ENCODE measurements at places on chromosomes 3 and 15.

GRCh38 chr15:89090791-89091626 is 2.8 kb downstream of the ABHD2 start:
- peak; percentile 51 for DNase-seq

- DNase-seq = peak; percentile 59
Measured at GRCh38 chr3:87997298-87997697, 61.5 kb downstream of the CGGBP1 start.

GRCh38 chr15:60371175-60372051 is 26.4 kb downstream of the ANXA2 start:
- DNase-seq = peak; percentile 42

DNA sequence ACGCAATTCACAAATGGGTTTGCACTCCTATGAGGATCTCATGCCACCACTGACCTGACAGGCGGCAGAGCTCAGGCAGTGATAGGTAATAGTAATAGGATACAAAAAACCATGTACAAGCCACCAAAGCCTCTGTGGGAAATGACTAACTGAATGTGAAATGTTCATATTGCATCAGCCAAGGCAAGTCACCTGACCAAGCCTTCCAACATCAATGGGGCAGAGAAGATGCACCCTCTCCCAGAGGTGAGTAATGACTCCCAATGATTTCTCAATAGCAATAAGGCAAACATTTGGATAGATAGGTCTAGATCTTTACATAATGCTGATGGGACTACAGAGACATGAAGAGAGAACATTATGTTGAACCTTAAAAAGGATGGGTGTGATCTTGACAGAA is 14.9 kb downstream of the CNTN3 start:
- DNase-seq = no peak

- DNase-seq = no peak
Measured at GRCh38 chr3:70824078-70824477, 511.6 kb upstream of the MDFIC2 start.

GRCh38 chr3:12750658-12751071 is 8.4 kb downstream of the TMEM40 start:
- DNase-seq = peak; percentile 32

GRCh38 chr3:105162448-105162847 is 204.3 kb upstream of the ALCAM start:
- no peak for DNase-seq

DNA sequence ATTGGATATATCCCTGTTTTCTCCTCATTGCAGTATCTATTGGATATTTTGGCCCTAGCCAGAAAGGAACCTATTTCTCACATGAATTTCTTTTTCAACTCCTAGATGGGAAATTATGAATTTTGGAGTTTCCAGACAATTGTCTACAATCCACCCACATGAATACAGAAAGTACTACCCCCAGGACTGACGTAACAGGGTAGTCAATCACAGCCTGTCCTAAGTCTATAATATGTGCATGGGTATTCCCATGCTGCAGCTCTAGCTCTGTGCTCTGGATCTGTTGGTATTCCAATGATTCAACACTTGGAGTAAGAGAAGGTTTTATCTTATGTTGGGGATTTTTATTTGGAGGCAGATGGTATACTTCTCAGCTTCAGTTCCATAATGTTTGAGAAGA is 393.1 kb upstream of the ARRDC4 start:
- DNase-seq = no peak

DNA sequence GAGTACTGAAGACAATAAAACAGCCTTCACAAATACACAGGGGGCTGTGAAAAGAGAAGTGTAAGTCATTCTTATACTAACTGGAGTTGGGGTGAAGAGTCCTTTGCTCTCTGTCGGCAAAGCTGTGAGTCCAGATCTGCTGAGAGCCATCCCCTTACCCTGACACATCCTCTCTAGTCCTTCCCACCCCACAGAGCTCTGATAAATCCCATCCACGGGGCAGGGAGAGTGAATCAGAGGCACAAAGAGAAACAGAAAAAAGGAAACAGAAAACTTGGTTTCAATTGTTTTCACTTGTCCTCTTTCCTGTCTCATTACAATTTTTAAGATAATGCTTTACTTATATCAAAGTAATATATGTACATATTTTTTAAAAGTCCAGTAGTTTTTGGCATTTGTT is 18.2 kb upstream of the ZNF639 start:
- DNase-seq = no peak

DNA sequence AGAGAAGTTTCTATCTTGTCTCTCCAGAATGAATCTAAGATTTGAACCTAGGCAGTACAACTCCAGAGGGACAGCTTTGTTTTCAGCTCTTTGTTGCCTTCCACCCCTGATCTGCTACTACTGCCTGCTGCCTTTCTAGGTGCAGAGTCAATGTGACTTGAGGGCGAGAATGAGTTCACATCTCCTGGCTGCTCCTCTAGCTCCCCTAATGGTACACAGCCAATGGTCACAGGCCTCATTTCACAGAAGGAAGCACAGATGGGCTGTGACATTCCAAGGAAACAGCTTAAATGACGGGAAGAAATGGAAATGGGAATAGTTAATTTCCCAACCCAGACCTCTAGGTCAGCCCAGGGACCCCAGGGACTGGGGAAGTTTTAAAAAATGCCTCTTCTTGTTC is 32.4 kb downstream of the FAM43A start:
- no peak for DNase-seq

GRCh38 chr15:51227940-51228732 is 110.3 kb downstream of the CYP19A1 start:
- peak; percentile 3 for DNase-seq

DNA sequence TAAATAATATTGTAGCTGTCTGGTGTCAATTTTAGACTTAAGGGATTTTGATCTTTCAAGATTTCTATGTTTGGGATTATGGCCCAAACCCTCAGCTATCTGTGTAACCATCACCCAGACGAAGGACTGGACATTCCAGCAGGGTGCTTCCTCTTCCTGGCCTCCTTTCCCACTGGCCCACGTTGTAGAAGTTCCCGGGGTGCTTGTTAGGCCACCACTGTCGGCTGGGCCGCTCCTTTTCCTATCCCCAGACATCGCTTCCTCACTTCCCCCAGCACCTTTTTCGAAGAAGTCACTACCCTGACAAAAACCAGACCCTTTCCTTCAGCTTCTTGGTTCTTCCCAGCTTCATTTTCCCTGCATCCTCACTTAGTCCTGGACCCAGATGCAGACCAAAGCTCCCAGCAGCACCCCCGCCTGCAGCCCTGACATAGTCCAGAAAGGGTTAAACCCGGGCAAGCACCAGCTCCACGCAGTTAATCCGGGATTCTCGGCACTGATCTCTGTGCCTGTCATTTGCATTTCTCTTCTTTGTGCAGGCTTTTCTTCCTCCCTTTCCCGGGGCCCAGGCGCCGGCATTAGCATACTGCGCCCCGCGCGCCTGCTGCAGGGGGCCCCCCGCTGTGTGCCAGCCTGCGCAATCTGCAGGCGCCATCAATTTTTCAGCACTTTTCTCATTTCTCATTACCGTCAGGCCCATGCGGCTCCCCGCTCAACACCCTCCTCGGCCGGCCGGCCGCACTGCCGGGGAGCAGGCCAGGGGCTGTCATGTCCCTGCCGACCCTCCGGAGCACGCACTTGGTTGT is 90.6 kb downstream of the ZNF621 start:
- DNase-seq = no peak

GRCh38 chr15:81752546-81752942 is 293.3 kb downstream of the MEX3B start:
- DNase-seq = no peak

DNA sequence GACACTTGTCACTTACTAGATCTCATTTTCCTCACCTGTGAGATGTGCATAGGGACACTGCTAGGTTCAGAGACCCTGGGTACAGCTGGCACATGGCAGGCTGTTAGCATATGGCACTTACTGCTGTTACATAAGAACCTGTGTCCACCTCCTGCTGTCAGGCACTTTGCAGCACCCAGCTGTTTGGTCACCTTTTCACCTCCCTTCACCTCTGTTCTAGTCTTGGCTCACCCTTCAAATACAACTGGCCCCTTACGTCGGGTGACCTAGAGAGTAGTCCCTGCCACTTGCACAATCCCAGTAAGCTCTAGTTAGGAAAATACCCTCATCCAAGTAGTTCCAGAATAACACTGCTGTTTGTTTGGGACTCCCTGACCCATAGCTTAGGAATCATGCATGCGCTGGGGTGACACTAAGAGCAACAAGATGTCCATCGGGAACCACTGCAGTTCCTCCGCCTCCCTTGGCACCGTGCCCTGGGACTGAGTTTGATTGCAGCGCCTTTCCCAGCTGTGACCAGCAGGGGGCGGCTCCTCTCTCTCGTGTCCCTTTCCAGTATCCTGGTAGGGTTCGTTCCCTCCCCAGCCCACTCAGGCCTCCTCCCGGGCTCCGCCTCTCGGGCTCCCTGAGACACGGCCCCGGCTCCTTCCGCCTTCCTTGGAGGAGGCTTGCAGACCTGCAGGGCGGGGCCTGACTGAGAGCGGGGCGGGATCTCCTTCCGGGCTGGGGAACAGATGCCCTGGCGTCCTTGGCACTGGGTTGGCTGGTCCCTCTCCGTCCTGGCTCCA is 78.6 kb downstream of the ABHD5 start:
- DNase-seq = peak; percentile 70

- no peak for DNase-seq
Measured at GRCh38 chr3:168654700-168655099, 559.0 kb upstream of the GOLIM4 start.

GRCh38 chr3:133479895-133480669 is 80.2 kb downstream of the BFSP2 start:
- DNase-seq = no peak

GRCh38 chr3:123602325-123602724 is 17.5 kb upstream of the HACD2 start:
- no peak for DNase-seq

- DNase-seq = no peak
Measured at GRCh38 chr15:92645731-92646130, 9.8 kb downstream of the FAM174B start.

DNA sequence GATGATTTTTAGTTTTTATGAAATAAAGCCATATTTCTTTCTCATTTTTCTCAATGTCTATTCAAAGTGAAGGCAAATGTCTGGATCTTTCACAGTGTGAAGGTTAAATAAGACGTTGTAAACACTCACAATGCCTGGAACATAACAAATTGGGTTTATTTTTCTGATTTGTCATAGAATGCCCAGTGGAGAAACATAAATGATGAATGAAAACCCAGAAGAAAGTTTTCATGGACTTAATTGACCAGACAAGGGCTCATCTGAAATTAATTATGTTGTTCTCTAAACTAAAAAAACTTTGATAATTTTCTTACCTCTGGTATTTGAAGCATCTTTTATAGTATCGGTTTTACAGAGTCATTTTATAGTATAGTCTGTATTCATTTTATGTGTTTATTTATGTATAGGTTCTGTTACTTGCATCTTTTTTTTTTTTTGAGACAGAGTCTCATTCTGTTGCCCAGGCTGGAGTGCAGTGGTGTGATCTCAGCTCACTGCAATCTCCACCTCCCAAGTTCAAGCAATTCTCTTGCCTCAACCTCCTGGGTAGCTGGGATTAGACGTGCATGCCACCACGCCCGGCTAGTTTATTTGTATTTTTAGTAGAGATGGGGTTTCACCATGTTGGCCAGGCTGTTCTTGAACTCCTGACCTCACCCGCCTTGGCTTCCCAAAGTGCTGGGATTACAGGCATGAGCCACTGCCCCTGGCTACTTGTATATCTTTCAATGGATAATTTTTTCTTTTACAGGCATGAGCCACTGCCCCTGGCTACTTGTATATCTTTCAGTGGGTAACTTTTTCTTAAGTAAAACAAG is 15.1 kb upstream of the BNIP2 start:
- no peak for DNase-seq

DNA sequence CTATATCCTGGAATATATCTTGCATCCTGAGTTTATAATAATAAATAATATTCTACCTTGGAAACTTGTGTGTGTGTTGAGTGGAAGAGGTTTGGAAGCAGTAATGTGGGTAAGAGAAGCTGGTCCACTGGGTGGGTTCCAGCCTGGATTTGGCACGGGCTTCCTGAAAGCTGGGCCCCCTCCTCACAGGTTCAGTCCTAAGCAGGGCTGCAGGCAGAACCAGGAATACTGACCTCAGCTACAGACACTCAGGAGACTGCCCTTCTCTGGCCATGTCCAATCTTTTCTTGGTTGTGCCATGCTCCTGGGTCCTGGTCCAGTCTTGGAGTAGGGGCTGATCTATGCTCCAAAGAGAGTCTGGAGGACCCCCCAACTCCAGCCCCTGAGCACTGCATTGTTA is 4.5 kb downstream of the MYD88 start:
- no peak for DNase-seq

DNA sequence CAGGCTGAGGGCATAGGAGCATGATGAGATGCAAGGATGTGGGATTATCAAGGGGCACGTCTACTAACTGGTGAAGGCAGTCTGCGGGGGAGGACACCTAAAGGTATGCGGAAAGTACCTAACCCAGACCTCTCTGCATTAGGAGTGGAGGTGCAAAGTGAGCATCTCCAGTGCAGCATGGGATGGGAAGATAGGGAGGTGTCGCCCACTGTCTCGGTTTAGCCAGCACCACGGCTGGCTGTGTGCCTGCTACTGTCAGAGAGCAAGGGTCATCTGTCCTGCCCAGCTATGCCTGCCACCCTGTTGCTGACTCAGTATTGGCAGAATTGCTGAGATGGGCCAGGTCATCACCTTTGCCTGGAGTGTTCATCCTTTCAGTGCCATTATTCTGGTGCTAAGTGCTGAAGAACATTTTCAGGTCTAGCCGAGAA is 40.1 kb downstream of the OXNAD1 start:
- peak; percentile 40 for DNase-seq

- DNase-seq = no peak
Measured at GRCh38 chr3:157438194-157438730, 1.6 kb downstream of the PTX3 start.

GRCh38 chr3:61569856-61570580 is 8.6 kb downstream of the PTPRG start:
- no peak for DNase-seq

GRCh38 chr15:68787609-68788263 is 33.0 kb downstream of the ANP32A start:
- no peak for DNase-seq

DNA sequence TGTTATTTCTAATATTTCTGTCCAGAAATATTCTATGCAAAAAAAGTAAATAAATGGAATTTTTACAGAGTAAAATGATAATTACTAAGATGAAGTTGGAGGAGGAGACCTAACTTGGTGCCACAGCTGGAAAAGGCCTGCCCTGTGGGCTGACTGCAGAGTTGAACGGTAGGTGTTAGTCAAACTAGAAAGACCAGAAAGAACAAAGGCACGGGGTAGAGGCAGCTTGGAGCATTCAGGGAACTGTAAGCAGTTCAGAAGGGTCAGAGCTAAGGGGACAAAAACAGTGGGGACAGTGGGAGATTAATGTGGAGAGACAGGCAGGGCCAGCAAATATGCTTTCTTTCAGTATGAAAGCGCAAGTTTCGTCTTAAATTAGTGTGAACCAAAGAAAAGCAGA is 39.3 kb upstream of the PTPRG start:
- no peak for DNase-seq
